Ascending aorta (tissue), 2 donors: ENCODE measurements at places on chromosomes 3 and 15.

GRCh38 chr3:42670670-42671069 lies 14.7 kb upstream of the KLHL40 start:
- DNase-seq: peak; percentile 40
- no peak overlapping the region for H3K4me3 ChIP-seq
- H3K27me3 ChIP-seq: no peaks in the 10 kb centered on the region

GRCh38 chr3:155166441-155166840 lies 86.3 kb downstream of the MME start:
- H3K36me3 ChIP-seq: no peaks in the 10 kb centered on the region
- H3K27me3 ChIP-seq: no peaks in the 10 kb centered on the region
- no peak overlapping the region for H3K4me3 ChIP-seq
- no peak for DNase-seq

DNA sequence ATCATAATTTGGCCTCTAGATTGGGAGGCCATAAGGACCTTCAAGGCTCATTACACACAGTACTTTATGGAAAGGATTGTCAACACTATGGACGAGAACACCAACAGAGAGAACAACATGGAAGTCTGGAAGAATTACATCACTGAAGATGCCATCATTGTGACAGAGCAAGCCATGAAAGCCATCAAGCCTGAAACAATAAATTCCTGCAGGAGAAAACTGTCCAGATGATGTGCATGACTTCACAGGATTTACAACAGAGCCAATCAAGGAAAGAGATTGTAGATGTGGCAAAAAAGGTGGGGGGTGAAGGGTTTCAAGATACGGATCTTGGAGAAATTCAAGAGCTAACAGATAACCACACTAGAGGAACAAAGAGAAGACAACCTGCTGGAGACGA lies 15.9 kb downstream of the IL17RB start:
- H3K4me3 ChIP-seq: no peak overlapping the region
- H3K36me3 ChIP-seq: peaks cover 59% of the 10 kb centered on the region
- no peaks in the 10 kb centered on the region for H3K27me3 ChIP-seq
- no peaks in the 10 kb centered on the region for H3K4me1 ChIP-seq
- no peak overlapping the region for H3K27ac ChIP-seq

DNA sequence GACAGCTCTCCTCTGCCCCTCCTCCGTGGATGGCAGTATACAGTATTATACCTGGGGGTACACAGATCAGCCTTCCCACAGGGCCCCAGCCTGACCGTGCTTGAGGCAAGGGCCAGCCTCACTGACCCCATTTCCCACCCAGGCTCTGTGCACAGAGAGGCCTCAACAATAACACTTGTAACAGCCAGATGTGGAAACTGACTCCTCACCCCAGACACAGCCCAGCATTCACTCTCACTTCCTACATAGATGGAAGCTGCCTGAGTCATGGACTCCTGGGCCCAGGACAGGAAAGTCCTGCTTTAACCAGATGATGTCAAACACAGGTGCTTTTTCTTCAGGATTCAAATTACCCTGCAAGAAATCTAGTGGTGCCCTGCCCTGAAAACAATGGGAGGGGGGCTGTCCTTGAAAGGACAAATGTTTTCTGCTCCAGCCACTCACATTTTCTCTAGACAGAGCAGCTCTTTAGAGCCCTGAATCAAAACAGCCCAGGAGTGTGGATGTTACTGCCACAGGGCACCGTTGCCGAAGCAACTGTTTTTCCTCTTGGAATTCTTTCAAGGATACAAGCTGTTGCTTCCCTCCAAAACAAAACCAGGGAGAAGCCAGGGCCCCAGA lies 16.4 kb downstream of the CCDC12 start:
- no peak overlapping the region for H3K4me3 ChIP-seq
- peaks cover 7% of the 10 kb centered on the region for H3K4me1 ChIP-seq
- no peak for DNase-seq
- no peaks in the 10 kb centered on the region for H3K27me3 ChIP-seq
- H3K36me3 ChIP-seq: no peaks in the 10 kb centered on the region

- no peaks in the 10 kb centered on the region for H3K4me1 ChIP-seq
- H3K27me3 ChIP-seq: no peaks in the 10 kb centered on the region
- no peak for DNase-seq
- no peaks in the 10 kb centered on the region for H3K36me3 ChIP-seq
Observed at GRCh38 chr15:50164458-50164857, 17.5 kb upstream of the SLC27A2 start.

DNA sequence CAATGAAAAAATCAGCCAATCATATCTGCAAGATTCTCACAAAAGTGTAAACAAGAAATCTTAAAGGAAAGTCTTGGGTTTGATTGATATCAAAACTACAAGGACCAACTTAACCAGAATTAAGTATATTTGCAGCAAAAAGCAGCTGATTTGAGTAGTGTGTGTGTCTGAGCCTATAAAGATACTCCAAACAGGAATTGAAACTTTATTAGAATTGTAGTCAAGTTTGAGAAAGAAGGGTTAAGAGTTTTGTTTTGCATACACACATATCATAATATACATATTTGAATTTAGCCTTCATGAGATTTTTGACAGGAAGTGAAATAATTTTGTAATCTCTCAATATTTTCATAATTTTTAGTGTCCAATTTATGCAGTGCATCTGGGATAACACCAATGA lies 300.1 kb downstream of the NAALADL2 start:
- DNase-seq: no peak
- H3K36me3 ChIP-seq: no peaks in the 10 kb centered on the region
- no peaks in the 10 kb centered on the region for H3K27me3 ChIP-seq
- H3K4me3 ChIP-seq: no peak overlapping the region
- H3K27ac ChIP-seq: no peak overlapping the region

DNA sequence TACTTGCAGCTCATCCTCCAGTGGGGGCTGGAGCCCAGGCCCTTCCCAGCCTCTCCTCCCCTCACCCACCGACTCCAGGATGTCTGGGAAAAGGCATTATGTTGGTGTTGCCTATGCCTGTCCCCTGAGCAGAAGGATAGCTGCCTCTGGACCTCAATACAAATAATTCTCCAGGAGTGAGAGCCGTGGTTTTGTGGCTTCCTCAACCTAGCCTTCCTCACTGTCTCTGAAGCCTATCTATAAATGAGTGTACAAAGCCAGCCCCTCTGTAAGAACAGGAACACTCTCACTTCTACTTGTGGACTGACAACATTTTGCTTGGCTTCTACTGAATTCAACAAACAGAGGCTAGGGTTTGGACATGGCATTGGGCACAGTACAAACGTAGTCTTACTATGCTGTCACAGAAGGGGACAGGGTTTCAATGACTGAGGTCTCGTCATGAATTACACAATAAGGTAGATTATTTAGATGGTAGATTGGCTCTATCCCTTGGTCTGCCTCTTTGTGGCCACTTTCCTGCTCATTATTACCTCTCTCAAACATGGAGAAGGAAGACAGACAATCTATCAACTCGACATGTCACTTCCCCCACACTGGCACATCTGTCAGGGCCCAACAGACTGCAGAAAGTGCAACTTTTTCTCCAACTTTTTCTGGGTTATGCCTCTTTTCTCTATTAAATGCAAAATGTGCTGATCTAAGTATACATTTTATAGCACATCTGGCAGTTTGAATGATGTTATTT lies 82.8 kb upstream of the MEX3B start:
- no peaks in the 10 kb centered on the region for H3K27me3 ChIP-seq
- H3K36me3 ChIP-seq: no peaks in the 10 kb centered on the region
- H3K4me3 ChIP-seq: no peak overlapping the region
- H3K27ac ChIP-seq: no peak overlapping the region
- no peak for DNase-seq

- no peak overlapping the region for H3K27ac ChIP-seq
Observed at GRCh38 chr3:164851905-164852304, 226.4 kb downstream of the SI start.

- H3K36me3 ChIP-seq: no peaks in the 10 kb centered on the region
- DNase-seq: no peak
- H3K27ac ChIP-seq: no peak overlapping the region
- H3K4me1 ChIP-seq: no peaks in the 10 kb centered on the region
Observed at GRCh38 chr3:2568156-2568555, 469.5 kb downstream of the CNTN4 start.
